ENCODE measurements at places on chromosomes 2 and 18.

DNA sequence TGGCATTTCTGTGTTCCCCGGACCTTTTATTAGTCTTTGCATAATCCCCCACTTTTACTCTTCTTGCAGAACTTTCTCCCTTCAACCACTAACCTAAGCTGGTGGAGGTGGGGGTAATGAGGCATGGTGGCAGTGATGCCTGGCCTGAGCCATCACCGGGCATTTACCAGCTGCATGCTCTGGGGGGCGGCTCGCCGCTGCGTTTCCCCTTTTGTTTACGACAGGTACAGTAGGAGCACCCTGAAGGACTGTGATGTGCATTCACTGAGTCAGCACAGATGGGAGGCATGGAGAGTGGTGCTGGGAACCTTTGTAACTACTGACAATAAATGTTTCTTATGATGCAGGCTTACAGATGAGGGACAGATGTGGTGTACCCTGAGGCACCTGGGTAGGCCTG, 46.9 kb downstream of the PLEKHB2 start:
- no peak for DNase-seq

- DNase-seq: peak; percentile 62
Measured at GRCh38 chr2:16633621-16634430, 31.8 kb downstream of the CYRIA start.

- no peak for DNase-seq
Measured at GRCh38 chr2:28420722-28421121, 28.1 kb downstream of the FOSL2 start.

GRCh38 chr2:242053921-242054320, 184.4 kb downstream of the RTP5 start:
- no peak for DNase-seq

DNA sequence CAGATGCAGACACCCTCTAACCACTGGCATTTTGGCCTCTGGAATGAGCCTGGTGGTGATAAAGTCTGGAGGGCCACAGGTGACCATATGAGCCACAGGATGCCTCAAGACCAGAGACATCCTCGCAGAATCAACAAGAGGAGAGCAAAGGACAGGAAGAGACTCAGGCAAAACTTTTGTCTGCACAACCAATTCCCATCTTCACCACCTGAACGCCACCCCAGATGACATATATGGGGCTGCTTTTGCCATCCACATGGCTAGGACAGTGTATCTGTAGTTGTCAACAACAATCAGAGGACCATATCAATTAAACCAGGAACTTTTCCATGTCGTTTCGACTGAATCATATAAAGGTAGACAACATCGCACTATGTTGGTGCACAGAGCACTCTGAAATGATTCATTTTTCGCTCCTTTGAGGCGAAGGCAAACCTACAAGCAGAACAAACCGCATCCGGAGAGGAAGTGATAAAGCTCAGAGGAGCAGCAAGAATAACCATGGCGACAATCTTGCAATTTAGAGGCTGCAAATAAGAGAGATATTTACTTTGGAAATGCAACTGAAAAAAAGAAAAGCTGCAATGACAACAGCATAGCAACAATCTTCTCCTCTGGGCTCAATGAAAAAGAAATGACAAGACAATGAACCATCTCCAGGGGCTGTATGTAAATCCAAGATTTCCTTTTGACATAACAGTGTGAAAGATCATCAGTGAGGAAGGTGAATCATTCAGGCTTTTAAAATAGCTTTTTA, 204.5 kb downstream of the ARL4C start:
- DNase-seq: no peak

DNA sequence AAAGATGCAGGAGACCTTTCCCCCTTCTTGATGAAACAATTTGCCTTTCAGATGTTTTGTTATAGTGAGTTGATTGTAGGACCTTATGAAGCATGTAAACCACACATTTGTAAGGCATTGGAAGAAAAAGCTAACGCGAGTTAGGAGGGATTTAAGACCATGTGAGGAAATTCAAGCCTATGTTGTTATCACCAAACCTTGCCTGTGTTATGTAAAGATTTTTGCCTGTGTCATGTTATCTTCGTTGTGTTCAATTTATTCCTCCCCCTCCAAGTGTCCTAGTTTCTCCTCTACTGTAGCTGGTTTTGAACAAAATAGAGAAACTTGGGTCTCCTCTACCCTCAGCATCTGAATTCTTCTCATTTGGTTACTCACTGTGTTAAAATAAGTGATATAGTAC, 173.0 kb downstream of the NEDD4L start:
- DNase-seq: no peak

DNA sequence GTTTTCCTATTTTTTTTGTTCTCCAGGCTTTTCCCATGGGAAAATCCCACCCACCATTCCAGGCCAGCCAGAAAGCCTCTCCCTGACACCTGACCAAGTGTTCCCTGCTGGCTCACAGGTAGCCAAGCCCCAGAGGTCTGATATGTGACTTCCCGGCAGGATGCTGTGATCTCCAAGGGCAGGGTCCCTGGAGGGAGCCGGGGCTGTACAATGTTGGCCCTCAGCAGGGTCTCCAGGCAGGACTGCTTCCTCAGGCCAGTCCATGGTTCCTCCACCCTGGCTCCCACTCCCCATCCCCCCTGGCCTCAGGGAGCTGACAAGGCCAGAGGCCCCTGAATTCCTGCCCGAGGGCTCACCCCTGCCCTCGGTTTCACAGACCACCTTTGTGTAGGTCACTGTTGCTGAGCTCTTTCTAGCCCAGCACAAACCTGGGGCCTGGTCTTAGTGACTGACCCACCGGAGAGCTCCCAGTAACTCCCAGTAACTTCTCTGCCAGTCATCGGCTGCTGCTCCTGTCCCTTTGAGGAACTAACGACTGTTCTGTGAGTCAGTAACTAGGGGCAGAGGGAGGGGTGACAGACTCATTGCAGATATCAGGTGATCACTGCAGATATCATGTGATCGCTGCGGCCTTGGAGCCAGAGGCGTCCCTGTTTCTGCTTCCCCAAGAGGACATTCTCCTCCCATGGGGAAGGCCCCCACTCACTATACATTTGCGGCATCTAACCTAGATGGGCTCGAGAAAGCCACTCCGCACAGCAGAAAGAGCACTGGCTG, 38.7 kb downstream of the SDC1 start:
- no peak for DNase-seq

GRCh38 chr2:198359308-198359707, 554.9 kb downstream of the PLCL1 start:
- DNase-seq: no peak

DNA sequence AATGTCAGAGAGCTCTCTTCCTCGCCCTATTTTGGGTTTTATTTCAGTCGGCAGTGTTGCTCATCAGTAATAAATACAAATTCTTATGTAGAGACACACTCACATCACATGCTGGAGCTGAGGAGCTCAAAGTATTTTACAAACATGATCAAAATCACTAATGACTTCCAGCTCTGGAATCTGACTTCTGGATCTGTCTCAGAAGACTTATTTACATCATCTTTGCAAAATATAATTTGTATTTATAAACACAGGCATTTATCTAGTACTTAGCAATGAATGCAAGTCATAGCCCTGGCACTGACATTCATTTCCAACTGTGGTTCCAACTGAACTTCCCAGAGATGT, 327.1 kb downstream of the NCKAP5 start:
- DNase-seq: no peak

- no peak for DNase-seq
Measured at GRCh38 chr18:48095726-48096125, 165.3 kb upstream of the SMAD2 start.

GRCh38 chr2:154455166-154455565, 243.3 kb upstream of the KCNJ3 start:
- DNase-seq: no peak

- DNase-seq: no peak
Measured at GRCh38 chr18:48948112-48949049, 2.4 kb downstream of the SMAD7 start.

DNA sequence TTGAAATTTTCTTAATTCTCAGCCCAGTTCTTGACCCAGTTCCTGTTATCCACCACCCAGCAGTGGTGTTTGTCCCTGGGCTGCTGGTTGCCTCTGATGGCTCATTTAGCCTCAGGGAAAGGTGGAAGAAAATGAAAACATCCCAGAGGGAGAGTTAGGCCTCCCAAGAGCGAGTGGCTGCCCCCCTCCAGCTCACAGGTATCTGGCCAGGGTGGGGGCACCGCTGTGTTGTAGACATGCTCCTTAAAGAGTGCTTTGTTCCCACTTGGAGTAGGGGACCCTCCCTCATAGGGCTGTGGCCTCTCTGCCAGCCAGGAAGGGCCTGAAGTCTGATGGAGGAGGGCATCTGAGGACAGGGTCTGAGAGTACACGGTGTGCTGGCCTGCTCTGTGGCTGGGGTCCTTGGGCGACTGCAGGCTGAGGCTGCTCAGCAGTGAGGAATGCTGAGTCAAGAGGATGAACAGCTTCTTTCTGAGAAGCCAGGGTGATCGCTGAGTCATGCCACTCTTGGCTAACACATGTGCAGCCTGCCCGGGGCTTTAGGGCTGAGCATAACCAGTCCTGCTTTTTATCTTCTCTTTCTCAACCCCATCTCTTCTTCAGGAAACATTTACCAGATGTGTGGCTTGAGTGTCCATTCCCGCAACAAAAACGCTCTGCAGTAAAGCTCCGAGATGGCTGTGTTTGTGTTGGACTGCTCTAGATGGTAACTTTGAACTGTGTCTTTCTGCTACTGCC, 72.3 kb downstream of the IL1R2 start:
- peak; percentile 74 for DNase-seq

DNA sequence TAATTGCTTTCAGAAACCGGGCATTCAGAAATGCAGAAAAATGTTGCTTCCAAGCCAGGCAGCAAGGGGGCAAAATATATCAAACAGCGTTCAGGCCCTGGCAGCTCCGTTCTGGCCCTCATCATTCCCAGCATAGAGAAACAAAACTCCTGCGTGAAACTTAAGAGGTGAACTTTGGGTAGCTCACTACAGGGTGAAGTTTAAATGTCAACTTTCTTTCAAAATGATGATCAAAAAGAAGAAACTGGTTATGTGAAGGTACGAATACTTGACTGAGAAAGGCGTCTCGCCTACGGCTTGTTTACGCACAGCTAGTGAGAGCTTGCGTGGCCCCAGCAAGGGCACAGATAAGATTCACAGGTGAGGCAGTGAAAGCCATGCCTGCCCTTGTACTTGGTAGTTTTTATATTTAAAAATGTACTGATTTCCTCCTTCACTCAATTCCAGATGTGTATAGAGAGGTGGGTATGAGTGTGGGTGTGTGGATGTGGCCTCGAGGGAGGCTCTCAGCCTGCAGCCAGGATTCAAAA, 127.5 kb downstream of the NFATC1 start:
- no peak for DNase-seq

DNA sequence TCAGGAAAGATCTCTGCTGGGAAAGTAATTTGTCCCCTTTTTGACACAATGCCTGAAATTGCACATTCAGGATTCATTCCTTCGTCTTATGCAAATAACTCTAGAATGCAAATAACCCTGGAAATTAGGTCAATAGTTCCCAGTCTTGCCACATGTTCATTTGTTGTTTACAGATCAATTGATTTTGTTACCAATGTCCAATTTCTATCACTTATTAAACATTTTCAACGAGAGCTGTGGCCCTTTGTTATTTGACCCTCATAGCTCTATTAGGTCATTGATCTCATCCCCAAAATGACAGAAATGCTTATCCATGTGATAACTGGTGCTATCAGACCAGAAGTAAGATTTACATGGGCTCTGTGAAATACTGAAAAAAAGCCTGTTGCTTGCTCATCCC, 275.3 kb upstream of the REG3G start:
- no peak for DNase-seq

- no peak for DNase-seq
Measured at GRCh38 chr18:48943333-48943732, 7.4 kb downstream of the SMAD7 start.

DNA sequence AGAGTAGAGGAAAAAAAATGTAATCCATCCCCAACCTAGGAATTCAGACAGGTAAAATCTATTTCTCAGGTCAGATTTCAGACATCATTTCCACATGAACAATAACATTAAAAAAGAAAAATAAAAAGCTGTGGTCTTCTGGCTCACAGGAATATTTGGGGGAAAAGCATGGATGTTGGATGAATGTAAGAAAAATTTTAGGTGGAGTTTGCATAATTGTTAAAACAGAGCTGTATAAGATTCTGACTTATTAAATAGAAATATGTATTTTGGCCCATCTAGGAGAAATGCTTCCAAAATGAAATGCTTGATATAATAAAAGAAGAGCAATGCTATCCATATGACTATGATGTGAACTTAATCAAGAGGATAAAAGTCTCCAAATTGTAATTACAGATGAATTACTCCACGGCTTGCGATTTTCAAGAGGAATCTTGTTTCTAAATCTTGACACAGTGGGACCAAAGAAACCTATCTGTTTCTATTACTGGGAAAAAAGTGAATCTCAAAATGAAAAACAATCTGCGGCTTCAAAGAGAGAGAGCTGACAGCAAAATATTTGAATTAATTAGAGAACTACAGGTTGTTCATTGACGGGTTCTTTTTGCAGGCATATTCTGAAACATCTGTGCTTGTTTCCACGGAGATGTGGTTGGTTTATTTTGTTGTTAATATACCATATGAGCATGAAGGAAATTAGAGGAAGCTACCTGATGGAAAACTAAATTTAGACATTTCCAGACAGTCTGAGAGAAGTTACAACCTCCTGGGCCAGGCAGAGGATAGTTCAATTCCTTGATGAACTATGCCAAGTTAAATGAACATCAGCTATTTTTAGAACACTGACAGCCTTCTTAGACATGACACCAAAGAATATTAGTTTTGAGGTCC, 468.7 kb downstream of the PID1 start:
- DNase-seq: no peak

DNA sequence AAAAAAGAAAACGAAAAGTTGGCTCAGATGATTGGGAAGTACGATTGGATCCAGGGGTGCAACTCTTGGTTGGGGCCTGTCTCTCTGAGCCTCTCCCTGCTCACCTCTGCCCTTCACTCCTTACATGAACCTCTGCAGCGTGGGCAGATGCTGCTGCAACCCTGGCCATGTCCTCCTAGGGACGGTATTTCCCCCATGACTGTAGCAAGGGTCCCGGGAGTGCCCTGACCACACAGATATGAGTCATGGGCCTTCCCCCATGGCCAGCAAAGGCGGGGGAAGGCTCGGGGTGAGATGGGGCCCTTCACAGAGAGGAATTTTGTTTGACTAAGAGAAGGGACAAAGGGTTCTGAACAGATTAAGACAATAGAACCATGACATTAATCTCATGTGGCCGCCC, 129.0 kb downstream of the NCK2 start:
- no peak for DNase-seq

DNA sequence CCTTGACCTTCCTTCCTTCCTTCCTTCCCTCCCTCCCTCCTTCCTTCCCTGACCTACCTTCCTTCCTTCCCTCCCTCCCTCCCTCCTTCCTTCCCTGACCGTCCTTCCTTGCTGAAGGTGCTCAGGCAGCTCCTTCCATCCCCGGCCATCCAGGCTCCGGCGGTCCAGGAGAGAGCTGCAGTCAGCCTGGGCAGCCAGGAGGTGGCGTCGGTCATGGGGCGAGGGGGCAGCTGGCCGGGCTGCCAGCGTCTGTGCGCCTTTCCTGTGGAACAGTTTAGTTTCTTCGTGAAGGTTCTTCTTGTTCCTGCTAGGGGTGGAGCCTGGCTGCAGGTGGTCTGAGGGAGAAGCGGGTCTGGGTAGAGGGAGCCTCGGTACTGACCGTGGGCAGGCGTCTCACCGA, 15.7 kb downstream of the GPR35 start:
- DNase-seq: no peak

GRCh38 chr2:108384662-108385393, 7.1 kb downstream of the SULT1C4 start:
- no peak for DNase-seq

GRCh38 chr2:224343226-224343625, 58.7 kb downstream of the FAM124B start:
- no peak for DNase-seq

- DNase-seq: no peak
Measured at GRCh38 chr18:35584735-35585134, 3.2 kb downstream of the GALNT1 start.

GRCh38 chr2:160224060-160224459, 24.0 kb upstream of the ITGB6 start:
- peak; percentile 87 for DNase-seq

All from epithelial cell of prostate (primary cell).